Skeletal muscle tissue (tissue), 5 donors: ENCODE measurements at places on chromosomes 7 and 10. TPM values are rescaled to one million over a fixed set of nuclear protein-coding genes. Genes with fewer than 3 reads are reported as not detected.

Gene FIS1
- 188 TPM for total RNA-seq

Gene STEAP2
- total RNA-seq, result 2.6 TPM

Gene SMO
- 28.7 TPM for total RNA-seq

Gene CPA2
- 0.52 TPM for total RNA-seq

Gene GPR146
- 5.2 TPM for total RNA-seq

Gene CDK1
- total RNA-seq, result 17.2 TPM

Gene EN2
- under 0.01 TPM for total RNA-seq

Gene AGBL3
- total RNA-seq, result 4.2 TPM

Gene MIOS
- total RNA-seq, result 35.5 TPM

Gene VKORC1L1
- total RNA-seq, result 15.7 TPM

Gene TMEM196
- total RNA-seq, result 0.52 TPM
